Brain pericyte (primary cell): ENCODE measurements at places on chromosomes 2 and 18.

- peak; percentile 78 for DNase-seq
Observed at GRCh38 chr2:28621172-28622100, 125.6 kb downstream of the PLB1 start.

GRCh38 chr18:417495-417894 lies 83.0 kb downstream of the COLEC12 start:
- no peak for DNase-seq

DNA sequence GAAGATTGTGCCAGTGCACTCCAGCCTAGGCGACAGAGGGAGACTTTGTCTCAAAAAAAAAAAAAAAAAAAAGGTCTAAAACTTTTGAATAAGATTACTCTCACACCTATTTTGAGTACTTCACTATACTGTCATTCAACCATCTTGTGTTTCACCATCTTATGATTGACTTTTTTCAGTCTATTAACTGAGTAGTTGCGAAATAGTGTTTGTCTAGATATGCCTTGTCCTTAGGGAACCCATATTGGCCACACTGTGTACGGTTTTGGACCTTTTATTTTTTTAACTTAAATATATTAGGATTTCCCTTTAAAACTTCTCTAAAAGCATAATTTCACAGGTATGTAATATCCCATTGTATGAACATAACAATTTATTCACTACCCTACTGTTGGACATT lies 72.3 kb downstream of the ALMS1 start:
- no peak for DNase-seq

DNA sequence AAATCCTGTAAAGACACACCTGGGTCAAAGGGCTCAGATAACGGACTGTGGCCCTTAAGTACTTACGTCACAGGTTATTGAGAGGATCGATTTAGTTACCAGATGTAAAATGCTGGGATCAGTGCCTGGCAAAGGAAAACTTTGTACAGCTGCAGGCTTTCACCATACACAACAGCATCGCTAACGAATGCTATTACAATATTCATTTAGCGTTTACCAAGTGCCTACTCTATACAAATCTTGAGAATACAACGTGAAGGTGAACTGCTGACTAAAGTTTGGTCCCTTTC lies 619 bp upstream of the MSH6 start:
- DNase-seq, result no peak

DNA sequence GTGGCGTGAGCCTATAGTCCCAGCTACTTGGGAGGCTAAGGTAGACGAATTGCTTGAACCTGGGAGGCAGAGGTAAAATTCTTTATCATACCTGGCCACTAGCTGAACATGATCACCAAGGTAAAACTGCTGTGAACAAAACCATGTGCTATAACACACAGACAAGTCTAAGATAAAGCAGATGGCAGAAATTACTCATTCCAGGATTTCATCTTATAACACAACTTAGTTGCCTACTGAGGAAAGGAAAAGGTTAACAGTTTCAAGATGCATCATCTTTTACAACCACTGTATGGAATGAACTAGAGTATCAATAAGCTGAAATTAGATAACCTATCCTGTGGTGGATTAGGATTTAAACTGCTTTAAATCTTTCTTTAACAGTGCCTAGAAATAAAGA lies 8.3 kb downstream of the ARL5A start:
- no peak for DNase-seq
